ENCODE measurements at places on chromosomes 12 and 14.

GRCh38 chr12:125861299-125862281, 796.4 kb downstream of the AACS start:
- no peak for DNase-seq

- no peak for DNase-seq
Measured at GRCh38 chr12:108853981-108854446, 3.4 kb downstream of the SSH1 start.

DNA sequence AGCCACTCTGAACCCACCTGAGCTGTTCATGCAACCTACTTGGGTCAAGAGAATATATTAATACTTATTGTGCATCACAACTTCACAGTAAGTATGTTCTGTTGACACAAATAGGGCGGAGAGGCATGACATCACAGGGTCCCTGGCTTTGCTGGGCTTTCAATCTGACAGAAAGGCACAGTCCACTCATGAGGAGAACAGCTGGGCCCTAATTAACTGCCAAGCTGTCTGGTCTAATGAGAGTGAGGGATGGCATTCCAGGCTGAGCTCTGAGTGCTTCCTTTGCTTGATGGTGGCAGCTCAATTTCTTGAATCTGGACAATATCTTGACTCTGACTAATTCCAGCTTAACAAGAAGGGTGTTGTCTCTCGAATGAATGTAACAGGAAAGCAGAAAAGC, 2.0 kb downstream of the EFCAB11 start:
- no peak for DNase-seq

GRCh38 chr12:27186022-27186839, 57.9 kb upstream of the STK38L start:
- DNase-seq: no peak

DNA sequence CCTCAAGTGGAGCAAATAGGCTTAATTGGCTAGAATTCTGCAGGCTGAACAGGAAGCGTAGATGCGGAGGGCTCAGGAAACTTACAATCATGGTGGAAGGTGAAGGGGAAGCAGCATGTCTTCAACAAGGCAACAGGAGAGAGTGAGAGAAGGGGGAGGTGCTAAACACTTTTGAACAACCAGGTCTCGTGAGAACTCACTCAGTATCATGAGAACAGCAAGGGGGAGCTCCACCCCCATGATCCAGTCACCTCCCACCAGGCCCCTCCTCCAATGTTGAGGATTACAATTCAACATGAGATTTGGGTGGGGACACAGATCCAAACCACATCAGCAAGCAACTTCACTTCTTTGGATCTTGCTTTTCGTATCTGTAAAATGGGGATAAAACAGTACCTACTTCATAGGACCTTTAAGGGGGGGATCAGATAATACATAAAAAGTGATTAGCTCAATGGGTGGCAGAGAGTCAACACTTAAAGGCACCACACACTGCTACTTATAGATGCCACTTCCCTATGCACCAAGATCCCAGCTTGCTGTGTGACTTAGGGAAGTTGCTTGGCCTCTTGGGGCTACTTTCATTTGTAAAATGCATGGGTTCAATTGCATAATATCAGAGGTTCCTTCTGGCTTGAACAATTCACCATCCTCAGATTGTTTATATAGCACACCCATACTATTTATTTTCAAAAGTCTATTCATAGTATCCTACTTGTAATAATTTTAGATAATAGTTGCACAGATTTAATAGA, 184.8 kb upstream of the RPH3A start:
- no peak for DNase-seq

DNA sequence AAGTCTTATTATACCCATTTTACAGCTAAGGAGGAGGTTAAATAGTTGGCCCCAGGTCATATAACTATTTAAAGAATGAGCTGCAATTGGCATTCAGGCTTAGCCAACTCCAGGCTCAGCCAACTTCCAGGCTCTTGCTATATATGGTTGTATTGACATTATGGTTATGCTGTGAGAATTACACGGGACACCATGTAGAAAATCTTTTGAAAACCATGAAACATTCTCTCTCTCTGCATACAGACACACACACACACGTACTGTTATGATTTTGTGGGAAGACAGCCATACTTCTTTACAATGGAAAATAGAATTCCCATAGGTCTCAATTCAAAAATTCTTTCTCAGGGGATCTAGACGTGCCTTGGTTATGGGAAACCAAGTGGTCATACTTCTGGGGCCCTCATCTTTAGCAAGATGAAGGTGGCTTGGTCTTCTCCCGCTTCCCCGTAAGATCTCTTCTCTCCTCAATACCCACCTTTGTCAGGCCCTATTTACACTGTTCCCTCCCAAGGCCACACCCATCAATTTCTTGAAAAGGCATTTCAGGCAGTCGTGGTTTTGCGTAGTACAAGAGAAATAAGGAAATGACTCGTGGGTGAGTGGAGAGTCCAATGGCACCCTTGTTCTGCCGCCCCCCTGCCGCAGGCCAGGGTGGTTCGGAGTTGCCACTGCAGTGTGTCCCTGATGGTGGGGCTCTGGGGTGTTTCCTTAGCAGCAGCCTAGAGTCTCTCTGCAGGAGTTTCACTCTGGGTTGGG, 10.0 kb upstream of the GPRC5A start:
- no peak for DNase-seq

DNA sequence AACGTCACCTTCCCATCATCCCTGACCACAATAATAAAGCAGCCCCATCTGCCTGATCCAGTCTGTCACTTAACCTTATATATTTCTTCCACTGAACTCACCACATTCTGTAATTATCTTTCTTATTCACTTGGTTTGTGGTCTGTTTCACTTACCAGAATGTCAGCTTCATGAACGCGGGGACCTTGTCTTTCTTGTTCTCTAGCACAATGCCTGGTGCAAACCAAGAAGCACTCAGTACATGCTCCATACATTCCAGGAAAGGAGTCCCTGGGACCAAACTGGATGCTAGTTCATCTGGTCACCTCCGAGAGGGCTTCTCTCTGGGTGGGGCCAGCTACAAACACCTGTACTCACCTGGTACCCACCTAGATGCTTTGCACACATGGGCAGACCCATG, 17.4 kb upstream of the ANKRD33 start:
- DNase-seq: no peak

GRCh38 chr14:96752594-96752993, 44.6 kb upstream of the VRK1 start:
- DNase-seq: no peak

- no peak for DNase-seq
Measured at GRCh38 chr14:41167040-41167439, 439.6 kb upstream of the LRFN5 start.

DNA sequence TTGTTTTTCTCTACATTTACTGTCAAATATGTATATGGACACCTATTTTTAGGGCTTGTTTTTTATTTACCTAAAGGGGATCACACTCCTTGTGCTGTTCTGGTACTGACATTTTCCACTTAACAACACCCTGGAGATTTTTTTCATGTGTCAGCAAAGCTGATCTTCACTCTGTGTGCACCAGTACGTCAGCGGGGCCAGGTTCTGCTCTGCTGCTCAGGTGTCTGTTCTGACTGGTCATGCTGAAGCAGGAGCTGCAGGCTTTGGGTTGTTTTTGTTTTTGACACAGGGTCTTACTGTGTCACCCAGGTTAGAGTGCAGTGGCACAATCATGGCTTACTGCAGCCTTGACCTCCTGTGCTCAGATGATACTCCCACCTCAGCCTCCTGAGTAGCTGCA, 81.9 kb upstream of the CCND2 start:
- no peak for DNase-seq

DNA sequence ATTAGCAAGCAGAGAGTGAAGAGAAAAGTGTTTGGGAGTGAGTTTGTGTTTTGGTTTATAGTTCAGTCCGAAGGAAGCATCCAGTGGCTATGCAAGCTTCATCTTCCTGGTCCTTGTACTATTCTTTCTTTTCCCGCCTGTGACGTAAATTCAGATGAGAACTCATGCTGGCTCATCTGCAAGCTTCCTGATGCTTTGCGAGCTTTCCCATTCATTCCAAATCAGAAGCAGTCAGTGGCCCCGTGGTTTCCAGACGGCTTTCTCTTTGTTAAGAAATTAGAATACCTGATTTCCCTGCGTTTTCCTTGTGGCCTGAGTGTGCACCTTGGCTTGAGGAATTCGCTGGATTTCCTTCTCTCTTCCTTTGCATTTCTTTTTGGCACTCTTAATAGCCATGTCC, 89.5 kb downstream of the TESC start:
- DNase-seq: no peak

DNA sequence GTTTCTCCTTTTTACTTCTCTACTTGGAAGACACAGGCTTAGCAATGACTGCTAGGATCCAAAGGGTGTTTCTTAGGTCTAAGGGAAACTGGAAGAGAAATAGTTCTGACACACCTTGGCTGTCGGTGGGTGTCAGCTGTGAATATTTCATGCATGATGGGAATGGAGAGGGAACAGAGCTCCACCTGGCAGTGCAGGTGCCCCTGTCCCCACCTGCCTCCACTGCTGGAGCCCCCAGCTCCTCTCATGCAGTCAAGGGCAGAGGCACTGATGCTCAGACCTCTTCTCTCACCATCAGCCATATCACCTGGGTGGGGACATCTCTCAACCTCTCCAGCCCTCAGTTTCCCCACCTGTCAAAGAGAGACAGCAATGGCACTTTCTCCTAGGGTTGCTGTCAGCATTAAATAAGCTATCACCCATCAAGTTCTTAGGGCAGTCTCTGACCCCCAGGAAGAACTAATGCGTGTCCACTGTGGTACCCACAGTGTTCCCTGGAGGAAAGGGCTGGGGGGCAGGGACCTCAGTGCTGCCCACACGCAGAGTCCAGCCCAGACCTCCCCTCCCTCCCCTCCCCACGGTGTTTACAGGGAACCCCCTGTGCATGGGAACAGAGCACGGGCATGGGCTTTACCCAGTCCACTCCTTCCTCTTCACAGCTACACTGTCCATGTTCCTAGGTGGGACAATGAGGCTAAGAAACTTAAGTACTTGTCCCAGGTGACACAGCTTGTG, 69.1 kb downstream of the C14orf132 start:
- DNase-seq: no peak

GRCh38 chr12:16884056-16884455, 278.1 kb upstream of the LMO3 start:
- DNase-seq: no peak

DNA sequence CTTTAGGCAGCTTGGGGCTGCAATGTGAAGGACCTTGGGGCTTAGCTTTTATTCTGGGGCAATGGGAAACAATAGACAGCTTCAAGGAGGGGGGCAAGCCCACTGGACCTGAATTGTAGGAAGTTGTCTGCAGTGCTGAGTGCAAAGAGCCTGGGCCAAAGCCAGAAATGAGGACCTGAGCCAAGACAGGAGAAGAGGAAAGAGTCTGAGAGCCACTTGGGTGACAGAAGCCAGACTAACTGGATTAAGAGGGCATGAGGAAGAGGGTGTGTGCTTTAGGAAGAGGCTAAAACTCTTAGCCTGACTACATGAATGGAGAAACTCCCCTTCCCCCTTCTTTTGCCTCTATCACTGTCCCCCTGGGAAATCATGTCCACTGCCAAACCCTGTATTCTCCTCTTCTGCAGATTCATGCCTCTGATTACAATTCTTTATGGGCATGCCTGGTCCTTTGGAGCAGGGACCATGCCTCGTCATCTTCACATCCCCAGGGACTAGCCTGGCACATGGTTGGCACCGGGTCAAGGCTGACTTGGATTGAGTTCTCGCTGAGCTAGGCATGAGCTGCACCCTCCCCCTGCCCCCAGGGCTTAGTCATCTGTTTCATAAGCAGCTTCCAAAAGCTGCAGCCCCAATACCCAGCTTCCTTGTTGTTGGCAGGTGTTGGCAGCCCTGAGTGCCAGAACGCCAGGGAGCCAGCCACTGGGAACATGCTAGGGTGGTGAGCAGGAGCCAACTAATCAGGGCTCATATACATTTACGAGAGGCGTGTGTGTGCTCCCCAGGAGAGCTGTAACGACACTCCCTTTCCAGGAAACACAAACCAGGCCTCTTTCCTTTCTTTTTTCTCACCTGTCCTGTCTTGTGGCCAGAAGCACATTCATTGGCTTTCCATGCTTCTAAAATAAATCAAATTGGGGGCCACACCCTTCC, 27.7 kb upstream of the JDP2 start:
- DNase-seq: no peak

DNA sequence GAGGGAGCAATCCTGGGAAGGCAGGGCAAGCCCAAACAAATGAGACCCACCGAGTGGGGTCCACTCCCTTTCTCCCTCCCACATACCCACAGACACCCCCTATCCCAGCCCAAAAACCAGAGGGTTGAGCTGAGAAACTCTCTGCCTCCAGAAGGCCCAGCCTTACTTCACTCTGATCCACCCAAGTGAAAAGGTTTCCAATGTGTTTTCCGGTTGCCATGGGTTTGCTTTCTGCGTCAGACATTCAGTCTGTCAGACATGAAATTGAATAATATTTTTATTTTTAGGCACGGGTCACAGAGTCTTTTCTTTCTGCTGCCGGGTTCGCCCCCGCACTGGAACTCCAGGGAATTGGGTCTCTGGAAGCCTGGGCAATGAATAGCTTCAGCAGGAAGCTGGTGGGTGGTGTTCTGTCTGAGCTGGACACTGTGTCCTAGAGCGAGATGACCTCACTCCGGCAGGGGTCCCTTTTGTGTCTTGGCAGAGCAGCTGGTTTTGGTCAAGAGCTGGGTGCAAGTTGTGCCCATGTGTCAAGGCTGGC, 69.8 kb upstream of the CLMN start:
- no peak for DNase-seq

DNA sequence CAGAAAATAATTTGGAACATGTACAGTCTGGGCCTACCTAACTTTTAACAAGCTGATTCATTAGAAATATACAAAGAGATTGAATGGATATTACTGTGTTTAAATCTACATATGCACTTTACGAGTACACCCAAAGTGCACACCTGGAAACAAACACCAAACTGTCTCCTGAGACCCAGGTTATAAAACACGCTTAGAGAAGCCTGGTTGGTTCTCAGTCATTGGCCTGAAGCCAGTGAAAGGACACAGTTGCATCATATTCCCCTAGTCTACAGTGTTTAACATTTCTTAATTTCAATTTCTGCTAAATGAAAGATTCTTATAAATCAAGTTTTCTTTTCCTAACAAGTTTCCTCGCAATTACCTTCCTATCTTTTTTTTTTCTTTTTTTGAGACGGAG, 209.5 kb downstream of the FBXL14 start:
- DNase-seq: no peak

DNA sequence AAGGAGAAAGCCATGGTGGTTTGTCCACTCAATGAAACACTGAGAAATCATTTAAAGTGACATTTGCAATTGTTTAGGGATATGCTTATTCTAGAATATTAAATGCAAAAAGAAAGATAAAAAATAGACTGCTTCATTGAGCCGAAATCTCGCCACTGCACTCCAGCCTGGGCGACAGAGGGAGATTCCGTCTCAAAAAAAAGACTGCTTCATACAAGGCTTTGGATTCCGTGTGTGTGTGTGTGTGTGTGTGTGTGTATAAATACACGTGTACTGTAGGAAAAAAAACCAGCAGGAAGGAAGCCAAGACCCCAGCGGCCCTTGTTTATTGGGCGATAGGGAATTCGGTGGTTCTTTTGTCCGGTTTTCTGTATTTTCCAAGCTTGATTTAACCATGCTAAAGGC, 3.2 kb upstream of the ZNF839 start:
- peak; percentile 23 for DNase-seq

DNA sequence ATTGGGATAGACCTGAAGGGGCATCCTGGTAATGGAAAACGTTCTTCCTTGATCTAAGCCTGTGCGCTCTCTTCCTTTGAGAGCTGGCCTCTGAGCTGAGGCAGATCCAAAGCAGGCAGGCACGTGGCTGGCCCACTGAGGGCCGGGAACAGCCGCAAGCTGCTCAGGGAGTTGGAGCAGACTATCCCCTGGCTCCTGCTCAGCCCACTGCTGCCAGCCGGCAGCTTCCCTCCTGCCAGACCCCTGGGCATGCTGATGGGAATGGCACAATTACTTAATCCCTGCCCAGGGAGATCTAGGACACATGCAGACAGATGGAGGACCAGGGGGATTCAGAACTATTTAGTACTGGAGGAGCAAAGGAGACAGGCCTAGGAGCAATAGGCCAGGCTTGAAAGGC, 14.4 kb downstream of the NEUROD4 start:
- no peak for DNase-seq

Data from activated naive CD8-positive, alpha-beta T cell treated with anti-CD3 and anti-CD28 coated beads for 36 hours (primary cell).